NCI-H774 (cell line): ENCODE measurements at places on chromosomes 3 and 15.

- DNase-seq: no peak
These were observed 6.1 kb upstream of the IFT57 start for GRCh38 chr3:108228286-108228685.

DNA sequence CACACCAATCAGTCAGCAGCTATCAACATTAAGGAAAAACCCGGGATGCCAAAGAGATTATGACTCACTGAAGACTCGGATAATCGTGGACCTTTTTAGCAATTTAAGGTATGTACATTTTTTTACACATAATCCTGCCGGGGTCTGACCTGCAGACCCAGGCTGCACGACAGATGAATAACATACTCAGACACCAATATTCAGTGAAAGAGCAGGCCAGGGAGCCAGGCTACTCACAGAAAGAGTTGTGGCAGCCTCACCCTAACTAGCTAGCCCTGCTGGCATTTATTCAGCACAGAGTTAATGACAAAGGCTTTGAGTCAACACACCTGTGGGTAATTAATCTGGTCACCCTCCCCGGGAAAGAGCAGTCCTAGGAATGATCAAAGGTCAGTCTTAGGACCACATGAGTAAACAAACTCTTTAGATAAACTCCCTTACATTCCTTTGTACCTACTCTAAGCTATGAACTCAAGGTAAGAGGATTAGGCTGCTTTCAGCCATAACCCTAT lies 727.5 kb downstream of the TBL1XR1 start:
- DNase-seq: no peak

GRCh38 chr3:23153436-23153835 lies 49.7 kb upstream of the UBE2E2 start:
- DNase-seq: no peak

- peak; percentile 52 for DNase-seq
These were observed 29.5 kb upstream of the VEPH1 start for GRCh38 chr3:157532529-157533297.

DNA sequence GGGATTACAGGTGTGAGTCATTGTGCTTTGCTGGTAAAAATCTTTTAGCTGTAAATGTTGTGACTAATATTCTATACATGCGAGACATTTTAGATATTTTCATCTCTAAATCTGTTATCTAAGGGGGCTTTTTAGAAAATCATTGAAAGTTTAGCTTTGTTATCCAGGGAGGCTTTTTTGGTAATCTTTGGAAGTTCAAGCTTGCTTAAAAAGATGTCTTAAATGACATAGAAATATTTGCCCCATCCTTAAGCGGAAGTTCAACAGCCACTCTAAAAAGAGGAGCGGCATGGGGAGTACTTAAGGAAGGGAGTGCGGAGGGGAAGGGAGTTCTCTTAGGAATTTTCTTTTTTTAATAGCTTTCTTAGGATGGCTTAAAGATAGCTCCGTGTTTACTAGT lies 26.1 kb downstream of the DNAJC13 start:
- DNase-seq: no peak
